SK-N-SH treated with all-trans-retinoic acid at 6 μM for 48 hours (cell line): ENCODE measurements at places on chromosomes 2 and 18.
A peak's percentile ranks its signal among the peaks of the same experiment; 100 is the strongest.

DNA sequence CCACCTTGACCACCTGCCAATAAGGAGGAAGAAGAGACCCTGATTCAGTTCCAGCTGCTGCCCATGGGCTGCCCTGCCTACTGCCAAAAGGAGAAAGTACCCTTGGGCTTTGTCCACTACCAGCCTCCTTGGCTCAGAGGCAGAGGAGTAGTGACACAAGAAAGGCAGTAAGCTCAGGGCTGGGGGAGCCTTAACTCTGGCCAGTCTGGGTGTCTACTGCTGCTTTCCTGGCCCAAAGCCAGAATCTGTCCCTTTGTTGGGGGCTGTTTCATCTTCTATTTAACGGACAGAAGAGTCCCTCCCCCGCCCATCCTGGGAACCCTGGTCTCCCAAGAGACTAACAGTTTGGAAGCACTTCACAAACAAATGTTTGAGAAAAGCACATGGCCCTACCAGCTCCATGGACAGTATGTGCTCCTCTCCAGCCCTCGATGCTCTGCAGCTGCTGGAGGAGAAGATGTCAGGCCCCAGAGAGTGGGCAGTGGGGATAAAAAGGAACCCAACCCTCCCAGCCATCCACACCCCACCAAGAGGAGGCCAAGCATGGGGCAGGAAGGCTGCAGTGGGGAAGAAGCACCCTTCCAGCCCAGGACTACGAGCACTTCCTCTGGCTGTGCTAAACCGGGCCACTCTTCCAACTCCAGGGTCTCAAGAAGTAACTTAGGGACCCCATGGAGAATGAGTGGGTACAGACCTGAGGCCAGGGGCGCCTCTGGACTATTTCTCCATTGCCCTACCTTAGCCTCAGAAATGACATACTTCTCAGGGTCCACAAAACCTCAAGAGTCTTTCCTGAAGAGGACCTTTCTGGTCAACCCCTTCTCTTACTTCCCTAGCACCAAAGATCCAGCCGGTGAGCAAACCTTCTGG lies 1.2 kb downstream of the ATG9A start:
- no peak for ATAC-seq

GRCh38 chr18:40612356-40612755 lies 1342.7 kb upstream of the PIK3C3 start:
- ATAC-seq = no peak

GRCh38 chr2:36541891-36542595 lies 55.9 kb downstream of the FEZ2 start:
- no peak for ATAC-seq

DNA sequence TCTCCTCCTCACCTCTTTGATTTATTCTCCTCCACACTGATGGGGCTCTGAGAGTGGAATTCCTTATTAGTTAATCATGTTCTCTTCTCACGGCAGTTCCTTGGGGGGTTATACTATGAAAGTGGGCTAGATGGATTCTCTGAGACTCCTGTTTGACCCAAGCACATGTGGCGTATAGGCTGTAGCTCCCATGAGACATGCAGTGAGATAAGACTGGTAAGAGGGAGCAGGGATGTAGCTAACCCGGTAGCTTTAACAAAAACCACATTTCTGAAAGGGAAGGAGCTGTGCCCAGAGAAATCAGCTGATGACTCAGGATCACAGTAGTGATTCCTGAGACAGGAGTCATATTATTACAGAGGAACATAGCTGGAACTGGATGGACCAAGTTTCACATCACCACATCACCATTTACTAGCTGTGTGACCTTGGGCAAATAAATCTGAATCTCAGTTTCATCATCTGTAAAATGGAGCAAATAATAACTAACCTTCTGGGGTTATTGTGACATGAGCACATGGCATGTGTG lies 82.9 kb downstream of the CRIM1 start:
- peak; percentile 81 for ATAC-seq

DNA sequence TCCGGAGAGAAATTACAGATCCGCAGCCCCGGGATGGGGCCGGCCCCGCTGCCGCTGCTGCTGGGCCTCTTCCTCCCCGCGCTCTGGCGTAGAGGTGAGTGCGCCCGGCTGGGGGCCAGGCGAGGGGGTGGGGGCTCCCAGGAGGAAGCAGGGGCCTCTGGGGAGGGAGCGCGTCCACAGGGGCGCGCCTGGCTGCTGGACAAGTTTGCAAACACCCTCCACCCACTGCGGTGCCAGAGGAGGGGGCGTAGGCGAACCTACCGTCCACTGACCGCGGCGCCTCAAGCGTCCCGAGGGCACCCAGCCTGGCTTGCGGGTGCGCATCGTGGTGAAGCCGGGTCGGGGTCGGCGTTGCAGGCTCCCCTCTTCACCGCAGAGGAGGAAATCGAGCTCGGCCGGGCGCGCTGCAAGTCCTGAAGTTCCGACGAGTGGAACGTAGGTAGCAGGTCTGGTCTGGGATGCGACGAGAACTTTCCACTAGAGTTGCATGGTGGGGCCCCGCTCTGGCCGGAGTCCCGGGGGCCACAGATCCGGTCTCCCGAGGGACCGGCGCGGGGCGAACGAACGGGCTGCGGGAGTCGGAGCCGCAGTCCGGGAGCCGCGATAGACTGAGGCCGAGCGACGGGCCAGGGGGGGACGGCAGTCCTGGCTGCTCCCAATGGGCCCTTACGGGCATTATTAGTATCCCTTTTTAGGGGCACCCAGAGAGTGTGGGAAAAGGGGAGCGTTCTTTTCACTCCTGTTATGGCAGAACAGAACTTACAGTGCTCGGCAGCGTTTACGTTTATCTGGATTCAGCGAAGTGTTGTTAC lies 502 bp downstream of the MERTK start:
- ATAC-seq = peak; percentile 13

DNA sequence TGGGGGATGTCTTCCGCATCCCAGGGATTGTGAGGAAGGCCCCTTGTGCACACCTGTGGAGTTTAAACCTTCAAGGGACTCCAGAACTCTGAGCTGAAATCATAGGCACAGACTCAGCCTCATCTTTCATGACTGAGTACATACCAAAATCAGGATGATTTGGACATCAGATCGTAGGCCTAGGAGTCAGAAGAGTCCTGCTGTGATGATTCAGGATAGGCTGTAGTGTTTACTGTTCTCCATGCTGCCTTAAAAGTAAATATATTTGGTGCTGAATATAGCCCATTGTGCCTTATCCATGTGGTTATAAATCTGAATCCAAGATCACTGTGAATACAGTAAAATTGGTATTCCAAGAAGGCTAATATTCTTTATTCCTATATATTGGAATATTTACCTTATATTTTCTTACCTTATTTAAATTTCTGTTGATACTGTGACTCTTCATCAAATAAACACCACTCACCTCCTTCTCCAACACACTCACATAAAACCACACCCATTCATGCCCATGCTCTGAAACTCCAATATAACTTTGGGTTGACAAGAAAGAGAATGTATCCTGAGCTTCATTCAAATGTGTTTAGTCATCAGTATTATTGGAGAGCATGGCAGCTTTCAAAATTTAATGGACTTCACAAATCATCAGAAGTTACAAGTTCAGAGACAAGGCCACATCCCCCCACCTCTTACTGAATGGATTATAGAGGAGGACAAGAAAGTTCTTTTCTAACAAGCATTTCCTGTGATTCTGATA lies 561.4 kb upstream of the LINC00305 start:
- no peak for ATAC-seq

DNA sequence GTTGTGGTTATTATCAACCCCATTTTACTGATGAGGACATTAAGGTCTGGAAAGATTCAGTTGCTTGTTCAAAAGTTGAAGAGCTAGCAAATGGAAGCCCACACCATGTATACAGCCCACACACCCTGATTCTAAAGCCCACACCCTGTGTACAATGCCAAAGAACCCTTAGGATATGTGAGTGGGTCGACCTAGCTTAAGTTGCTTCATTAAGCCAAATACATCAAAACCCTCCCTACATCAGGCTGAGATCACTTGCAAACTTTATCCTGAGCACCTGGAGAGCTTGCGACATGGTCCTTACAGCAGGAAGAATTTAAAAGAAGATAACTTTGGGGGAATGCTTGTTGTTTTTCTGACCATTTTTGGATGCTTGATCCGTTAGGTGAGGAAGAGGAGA lies 435 bp upstream of the ARHGAP25 start:
- no peak for ATAC-seq

DNA sequence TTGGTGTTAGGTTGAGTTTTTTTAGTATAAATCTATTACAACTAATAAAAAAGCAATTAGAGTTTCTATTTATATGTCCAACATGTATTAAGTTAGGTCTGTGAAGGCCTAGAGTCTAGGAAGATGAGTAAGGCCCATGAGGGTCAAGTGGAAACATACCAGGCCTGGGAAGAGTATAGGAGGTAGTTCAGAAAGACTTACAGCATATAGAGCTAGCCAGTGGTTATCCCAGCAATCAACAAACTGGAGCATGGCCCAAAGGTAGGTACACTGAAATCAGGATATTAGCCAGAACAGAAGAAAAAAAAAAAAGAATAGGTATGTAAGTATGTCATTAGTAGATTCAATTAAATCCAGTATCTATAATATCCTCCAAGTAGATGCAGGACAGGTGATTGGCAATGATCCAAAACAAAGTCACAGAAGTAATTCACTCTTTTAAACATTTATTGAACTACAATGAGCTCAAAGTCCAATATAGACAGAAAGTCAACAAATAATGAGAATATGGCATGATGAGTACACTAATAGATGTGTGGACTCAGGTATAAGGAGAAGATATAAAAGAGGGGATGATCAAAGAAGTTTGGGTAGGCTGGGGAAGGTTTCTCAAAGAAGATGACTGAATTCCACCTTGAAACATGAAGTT lies 70.3 kb downstream of the IKZF2 start:
- ATAC-seq = no peak

DNA sequence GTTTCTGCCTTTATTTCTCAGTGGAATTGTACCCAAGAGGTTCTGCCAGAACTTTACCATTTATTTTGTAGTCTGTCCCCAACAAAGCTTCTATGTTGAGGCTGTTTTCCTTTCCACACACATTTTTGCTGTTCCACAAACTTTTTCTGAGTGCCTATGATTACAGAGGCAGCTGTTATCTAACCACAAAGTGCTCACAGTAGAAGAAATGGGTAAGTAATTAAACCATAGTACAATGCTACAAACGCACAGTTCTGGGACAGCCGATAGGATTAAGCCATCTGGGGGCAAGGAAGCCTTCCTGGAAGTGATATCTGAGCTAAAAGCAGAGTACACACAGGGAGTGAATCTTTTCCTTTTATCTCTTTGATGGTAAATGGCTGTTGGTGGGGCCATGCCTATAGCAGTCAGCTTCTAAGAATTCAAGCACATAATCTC lies 3.9 kb upstream of the MGAT4A start:
- no peak for ATAC-seq

- no peak for ATAC-seq
Measured at GRCh38 chr2:198498516-198498915, 694.1 kb downstream of the PLCL1 start.

DNA sequence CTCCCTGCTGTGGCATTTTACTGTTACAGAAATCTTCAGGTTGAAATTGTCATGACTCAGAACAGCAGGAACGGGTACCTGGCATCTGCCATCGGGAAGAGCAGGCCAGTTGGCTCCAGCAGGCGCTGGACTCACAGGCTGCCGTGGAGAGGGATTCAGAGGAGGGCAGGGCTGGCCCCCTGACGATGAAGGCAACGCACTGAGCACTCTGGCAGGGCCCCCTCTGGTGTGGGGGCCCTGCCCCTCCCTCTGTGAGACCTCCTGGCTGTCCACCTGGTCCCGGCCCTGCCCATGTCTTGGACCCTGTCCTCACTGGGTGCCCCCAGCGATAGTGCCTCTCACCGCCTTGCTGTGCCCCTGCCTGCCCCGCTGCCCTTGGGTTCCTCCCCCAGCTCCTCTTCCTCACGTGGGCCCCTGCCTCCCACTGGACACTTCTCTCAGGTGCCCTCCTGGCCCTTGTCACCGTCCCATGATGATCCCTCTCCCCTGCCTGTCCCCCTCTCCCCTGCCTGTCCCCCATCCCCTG lies 23.3 kb upstream of the ALLC start:
- ATAC-seq = no peak

GRCh38 chr2:128510701-128511397 lies 192.2 kb upstream of the HS6ST1 start:
- no peak for ATAC-seq

DNA sequence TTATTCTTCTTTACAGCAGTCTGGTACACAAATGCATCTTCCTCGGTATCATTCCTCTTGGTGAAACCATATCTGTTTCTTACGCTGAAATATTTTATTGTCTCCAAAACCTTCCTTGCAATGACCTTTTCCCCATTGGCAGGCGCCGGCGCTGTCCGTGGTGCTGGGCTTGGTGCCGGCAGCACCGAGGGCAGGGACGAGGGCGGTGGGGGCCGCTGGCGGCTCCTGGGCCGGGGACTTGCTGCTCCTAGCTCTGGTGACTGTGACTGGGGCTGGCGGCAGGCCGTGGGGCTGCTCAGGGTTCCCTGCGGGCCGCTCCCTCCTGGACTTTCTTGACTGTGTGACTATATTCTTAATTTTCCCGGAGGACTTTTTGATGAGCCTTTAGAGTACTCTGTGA lies 72.5 kb downstream of the GPR39 start:
- no peak for ATAC-seq

DNA sequence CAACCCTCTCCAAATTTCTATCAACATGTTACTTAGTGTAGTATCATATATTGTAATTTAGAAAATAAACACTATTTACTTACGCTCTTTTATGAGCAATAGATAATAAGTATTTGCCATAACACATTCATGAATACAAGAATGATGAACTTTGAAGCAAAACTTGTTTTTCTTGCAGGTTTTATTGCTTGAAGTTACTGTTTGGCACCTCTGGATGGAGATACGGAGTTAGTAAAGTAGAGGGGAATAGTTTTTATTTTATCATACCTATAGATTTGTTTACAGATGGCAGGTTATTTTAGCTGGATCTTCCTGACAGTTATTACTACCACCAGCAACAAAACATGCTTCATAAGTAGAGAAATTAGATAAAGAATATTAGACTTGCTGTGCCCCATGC lies 274.2 kb upstream of the LRRTM4 start:
- ATAC-seq = no peak

DNA sequence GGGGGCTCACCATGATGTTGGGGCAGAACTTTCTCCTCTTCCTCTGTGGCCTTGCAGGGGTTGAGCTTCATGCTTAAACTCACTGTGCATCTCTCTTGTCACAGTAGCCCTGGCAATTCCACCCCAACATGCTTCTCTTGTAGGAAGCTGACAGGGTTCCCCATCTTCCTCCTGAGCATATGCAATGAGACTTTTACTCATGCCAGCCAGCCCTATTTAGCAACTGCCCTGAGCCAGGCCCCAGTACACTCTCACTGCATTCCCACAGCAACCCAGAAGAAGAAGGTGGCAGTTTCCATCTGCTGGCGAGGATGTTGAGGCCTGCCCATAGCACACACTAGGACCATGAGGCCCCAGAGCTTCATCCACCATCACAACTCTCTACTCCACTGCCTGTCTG lies 72.2 kb upstream of the TEX51 start:
- no peak for ATAC-seq

GRCh38 chr2:240832205-240832727 lies 12.2 kb upstream of the KIF1A start:
- peak; percentile 86 for ATAC-seq

GRCh38 chr2:45009303-45009927 lies at the start of gene SIX2:
Gene SIX2, minus strand, starts transcription at chr2:45009452. Its CDS starts 342 bp downstream, at chr2:45009110.
- ATAC-seq = peak; percentile 94

DNA sequence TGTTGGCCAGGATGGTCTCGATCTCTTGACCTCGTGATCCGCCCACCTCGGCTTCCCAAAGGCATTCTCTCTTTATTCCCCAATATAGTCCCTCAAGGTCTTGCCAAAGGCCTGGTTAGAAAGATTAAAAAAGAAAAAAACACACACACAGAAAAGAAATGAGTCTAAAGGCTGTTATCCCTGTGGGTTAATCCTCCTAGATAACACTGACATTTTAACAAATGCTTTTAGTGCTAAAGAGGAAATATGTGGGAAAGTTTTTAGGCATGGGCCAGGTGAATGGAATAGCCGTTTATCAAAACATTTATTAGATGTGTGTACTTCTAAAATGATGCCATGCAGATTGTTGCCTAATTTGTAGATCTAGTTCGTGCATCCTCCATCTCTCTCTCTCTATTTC lies 261.6 kb upstream of the FN1 start:
- no peak for ATAC-seq
